ENCODE measurements at places on chromosomes 6 and 20.
A peak's percentile ranks its signal among the peaks of the same experiment; 100 is the strongest.

- DNase-seq: no peak
Observed at GRCh38 chr20:39431091-39431880, 469.1 kb downstream of the DHX35 start.

DNA sequence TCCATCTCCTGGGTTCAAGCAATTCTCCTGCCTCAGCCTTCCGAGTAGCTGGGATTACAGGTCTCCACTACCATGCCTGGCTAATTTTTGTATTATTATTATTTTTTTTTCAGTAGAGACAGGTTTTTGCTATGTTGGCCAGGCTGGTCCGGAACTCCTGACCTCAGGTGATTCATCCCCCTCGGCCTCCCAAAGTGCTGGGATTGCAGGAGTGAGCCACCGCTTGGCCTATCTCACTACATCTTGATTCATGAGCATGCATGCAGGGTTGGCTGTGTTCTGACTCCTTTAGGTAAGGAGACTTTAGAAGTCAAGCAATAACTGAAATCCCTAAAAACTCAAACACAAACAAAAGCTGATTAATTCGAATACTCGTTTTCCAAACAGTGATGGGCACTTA, 80.9 kb downstream of the GJA1 start:
- DNase-seq: no peak

GRCh38 chr6:129785047-129785755, 75.2 kb upstream of the ARHGAP18 start:
- DNase-seq: no peak

- DNase-seq: no peak
Observed at GRCh38 chr20:59453759-59454560, 150.4 kb upstream of the PHACTR3 start.

DNA sequence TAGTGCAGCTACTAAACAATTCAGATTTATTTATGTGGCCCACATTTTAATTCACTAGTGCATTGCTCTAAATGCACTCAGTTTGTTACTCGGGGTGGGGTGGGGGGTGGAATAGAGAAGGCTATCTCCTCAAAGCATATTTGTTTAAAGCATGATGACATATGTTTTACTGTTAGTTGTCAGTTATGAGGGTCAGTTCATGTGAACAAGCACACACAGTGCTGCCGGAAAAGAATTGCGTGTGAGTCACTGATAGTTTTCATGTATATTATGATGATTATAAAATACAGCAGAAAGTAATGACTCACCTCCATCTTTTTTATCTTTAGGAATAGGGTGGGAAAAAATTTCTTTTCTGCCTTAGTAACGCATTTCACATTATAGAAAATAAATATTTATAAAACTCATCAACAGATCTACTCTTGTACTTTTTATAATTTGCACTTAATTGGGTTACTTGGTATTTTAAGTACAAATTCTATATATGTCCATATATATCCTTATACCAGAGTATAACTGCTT, 42.2 kb upstream of the STXBP5 start:
- no peak for DNase-seq

DNA sequence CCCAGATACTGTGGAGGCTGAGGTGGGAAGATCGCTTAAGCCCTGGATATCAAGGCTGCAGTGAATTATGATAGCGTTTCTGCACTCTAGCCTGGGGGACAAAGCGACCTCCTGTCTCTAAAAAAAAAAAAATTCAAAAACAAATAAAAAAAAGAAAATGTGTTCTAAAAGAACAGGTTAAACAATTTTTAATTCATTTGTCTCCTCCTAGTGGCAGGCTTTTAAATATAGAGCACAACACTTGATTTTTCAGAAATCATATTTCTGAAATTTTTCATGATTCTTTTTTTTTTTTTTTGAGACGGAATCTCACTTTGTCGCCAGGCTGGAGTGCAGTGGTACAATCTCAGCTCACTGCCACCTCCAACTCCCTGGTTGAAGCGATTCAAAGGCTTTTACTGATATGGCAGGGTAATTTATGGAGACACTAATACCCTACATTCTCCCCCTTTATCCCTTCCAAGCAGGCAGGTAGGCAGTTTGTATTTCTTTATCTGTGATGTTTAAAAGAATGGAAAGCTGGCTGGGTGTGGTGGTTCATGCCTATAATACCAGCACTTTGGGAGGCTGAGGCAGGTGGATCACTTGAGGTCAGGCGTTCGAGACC, 8.7 kb upstream of the GTF3C6 start:
- peak; percentile 59 for DNase-seq

DNA sequence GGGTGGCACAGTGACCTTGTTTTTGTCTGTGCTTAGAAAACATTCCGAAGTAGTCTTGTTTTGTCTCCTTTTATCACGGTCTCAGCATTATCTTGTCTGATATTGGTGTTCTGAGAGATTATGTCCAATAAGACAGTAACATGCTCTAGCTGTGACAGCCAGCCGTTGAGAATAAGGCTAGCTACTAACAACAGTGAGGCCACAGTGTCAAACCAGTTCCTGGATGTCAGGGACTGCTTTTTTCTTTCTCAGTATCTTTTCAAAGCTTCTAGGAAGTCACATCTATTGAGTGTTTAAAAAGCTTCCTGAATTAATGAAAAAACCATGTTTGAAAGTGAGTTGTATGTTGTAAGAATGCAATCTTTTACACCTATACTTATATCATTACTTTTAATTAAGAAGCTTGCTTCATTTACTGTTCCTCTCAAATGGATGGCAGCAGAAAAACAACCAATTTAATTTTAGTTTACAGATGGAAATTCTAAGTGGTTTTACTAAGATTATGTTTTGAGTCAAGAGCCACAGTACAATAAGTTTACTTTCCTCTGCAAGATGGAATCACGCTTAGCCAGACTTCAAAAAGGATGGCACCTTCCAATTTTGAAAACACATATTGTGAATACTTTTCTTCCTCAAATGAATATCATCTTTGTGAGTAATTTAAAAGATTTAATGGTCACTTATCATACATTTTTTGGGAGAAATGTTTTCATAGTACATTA, 53.1 kb downstream of the MAP3K7 start:
- DNase-seq: no peak

- no peak for DNase-seq
Observed at GRCh38 chr20:50409495-50409894, 100.7 kb upstream of the PTPN1 start.

- DNase-seq: no peak
Observed at GRCh38 chr6:71419217-71420094, 130.8 kb downstream of the OGFRL1 start.

GRCh38 chr6:87742106-87742505, 40.1 kb upstream of the AKIRIN2 start:
- DNase-seq: peak; percentile 51

DNA sequence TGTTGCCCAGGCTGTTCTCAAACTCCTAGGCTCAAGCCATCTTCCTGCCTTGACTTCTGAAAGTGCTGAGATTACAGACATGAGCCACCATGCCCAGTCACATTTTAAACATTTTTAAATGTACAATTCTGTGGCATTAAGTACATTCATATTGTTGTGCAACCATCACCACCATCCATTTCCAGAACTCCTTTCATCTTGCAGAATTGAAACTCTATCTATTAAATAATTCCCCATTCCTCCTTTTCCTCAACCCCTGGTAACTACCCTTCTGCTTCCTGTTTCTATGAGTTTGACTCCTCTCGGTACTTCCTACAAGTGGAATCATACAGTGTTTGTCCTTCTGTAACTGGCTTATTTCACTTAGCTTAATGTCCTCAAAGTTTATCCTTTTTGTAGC, 103.8 kb upstream of the NAA20 start:
- DNase-seq: no peak

- no peak for DNase-seq
Observed at GRCh38 chr6:722608-723007, 29.7 kb upstream of the EXOC2 start.

GRCh38 chr6:55979526-55979925, 104.1 kb upstream of the BMP5 start:
- DNase-seq: no peak

DNA sequence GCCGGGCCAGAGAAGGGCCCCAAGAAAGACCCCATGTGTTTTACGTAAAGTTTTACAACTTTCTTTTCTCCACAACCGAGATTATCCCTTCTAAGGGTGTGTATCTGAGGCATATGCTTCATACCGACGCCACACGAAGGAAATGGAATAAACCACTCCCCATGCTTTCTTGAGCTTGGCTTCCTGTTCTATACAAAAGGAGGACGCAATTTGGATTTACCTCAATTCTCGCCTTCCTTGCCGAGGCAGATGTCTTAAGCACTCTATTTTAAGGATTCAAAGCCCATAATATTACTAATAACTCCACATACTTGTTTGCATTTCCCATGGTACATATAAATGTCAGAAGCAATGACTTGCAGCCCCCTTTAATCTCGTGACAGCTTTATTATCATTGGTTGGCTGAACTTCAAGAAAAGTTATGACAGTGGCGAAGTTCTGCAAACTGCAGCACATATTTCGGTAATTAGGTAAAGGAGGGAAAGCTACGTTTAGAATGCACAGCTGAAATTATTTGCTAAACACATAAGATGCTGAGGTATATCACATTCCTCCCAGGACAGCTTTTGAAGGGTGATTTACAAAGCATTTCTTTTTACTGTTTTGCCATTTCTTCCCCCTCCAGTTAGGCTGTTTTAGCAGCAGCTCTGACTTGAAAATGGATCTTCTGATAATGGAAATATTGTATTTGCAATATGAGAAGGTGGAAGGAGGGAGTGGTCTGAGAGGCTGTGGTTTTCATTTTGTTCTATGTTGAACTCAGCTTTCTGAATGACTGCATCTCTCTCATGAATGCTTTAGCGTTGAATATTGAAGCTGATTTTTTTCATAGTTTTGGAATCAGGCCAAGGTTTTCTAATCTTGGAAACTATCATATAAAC, 330.5 kb downstream of the EPHA7 start:
- DNase-seq: no peak

DNA sequence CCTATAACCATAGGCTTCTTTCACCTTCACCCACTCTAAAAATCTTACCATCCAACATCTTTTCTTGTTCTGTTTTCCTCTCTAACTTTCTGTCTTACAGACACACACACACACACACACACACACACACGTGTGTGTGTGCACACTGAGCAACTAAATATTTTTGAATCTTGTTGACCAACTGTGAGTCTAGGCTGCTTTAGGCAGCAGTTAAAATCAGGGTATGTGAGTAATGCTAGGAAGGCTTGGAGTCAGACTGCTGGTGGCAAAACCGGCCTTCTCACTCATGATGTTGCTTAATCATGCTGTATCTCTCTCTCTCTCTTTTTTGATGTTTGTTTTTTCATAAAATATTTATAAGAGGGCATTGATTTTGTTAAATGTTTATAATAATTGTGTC, 103.1 kb upstream of the TBX18 start:
- DNase-seq: no peak

DNA sequence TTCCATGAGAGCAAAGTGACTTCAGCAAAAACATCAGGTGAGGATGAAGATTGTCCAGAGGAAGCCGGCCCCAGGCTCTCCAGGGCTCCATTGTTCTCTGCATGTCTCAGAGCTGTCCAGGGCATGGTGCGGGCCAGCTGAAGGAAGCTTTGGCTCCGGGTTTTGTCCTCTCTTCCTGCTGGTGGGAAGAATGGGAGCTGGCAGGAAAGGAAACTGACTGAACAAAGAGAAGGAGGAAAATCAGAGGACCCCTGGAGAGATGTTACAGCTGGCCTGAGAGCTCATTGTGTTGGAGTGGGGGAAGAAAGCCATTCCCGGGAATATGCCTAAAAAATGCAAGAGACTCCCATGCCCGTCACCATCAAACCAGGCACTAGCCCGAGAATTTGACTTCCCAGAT, 27.1 kb downstream of the PRND start:
- DNase-seq: no peak

DNA sequence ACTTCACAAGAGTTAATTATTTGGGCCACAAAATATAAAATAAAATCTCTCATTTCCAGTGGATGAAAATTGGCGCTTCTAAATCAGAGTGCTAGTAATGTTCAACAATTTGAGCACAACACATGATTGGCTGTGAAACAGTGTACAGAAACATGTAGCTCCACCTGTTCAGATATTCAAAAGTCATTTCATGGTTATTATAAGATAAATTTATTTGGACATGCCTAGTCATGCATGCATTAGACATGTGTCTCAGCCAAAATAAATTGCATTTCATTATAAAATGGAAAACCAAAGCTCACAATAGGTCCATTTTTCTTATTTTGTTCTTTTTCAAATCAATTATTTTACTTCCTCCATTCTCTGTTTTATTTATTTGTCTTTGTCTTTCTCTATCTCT, 374.8 kb downstream of the LMBRD1 start:
- DNase-seq: no peak

DNA sequence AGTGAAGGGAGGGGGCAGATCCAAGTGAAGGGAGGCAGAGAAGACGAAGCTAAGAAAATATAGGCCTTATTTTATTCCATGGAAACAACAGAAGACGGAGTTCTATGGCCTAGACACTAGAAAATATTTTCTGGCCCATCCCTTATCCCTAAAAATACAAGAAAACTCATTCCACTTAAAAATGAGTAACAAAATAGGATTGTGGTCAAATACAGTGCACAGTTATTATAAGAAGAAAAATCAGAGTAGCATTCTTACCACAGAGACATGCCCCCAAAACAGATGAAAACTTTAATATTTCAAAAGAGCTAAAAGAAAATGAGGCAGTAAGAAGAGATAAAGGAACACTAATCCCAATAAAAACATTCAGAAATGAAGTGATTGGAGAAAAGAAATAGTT, 202.9 kb downstream of the GMPR start:
- no peak for DNase-seq

GRCh38 chr6:73978330-73978729, 282.3 kb downstream of the CD109 start:
- DNase-seq: no peak

DNA sequence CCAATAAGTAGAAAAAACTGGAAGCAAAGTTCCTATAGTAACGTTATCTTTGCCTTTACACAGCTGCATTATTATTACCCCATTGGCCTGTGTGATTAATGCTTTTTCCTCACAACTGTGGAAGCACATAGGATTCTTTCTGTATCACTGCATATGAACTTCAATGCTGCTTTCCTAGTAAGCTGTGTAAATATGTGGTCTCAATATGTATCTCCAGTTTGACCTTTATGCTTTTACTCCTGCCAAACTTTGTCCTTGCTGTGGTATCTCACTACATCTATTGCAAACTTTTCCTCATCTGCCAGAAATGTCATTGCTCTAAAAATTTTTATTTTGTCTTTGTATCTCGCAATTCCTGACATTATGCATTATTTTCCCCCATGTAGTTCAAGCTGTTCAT, 168.6 kb downstream of the ZFAND3 start:
- no peak for DNase-seq

- no peak for DNase-seq
Observed at GRCh38 chr6:1094306-1094705, 217.6 kb upstream of the FOXQ1 start.

GRCh38 chr6:148521158-148521557, 178.5 kb downstream of the SASH1 start:
- DNase-seq: no peak

DNA sequence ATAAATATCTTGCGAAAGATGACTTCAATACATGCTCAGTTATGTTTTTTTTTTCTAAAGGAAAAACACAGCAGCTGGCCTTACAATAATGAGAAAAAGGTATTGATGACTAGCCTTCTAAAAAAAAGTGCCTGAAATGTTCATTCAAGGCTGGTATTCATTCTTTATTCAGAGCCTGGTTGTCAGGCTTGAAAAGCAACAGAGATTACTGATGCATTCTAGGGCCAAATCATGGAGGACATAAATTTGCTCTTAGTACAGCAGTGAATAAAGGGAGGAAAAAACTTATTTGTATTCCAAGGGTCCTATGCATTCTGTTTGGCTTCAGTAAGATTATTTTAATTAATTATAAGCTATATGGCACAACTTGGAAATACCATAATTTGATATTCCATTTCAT, 83.5 kb downstream of the WASF1 start:
- DNase-seq: no peak
